ENCODE measurements at places on chromosomes 12 and 14.

DNA sequence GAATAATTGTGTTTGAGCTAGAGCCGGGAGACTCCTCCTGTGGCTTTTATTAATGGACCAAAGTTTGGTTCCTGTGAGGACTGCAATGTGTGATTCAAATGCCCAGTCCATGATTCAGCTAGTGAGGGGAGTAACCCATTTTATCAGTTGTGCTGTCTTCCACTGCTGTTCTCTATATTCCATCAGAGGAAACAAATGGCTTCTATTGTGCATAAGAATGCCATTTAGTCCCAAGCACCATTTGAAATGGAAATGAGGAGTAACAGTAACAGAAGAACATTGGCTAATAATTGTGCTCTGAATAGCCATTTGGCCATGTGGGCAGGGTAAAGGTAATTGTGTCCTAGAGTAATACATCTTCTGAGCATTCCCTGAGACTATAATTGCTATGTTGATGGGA is 642.7 kb downstream of the DIO2 start:
- no peak for DNase-seq

DNA sequence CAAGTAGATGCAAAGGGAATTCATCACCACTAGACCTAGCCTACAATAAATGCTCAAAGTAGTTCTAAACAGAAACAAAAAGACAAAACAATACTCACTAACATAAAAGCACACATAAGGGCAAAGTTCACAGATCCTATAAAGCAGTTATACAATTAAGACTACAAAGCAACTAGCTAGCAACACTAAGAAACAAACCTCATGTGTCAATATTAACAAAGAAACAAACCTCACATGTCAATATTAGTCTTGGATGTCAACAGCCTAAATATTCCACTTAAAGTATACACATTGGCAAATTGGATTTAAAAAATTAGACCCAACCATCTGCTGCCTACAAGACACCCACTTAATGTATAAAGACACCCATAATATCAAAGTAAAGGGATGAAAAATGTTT is 152.7 kb downstream of the KCNK10 start:
- DNase-seq, result no peak

GRCh38 chr14:22566845-22567244 is 22.2 kb downstream of the DAD1 start:
- DNase-seq, result no peak

GRCh38 chr14:88985654-88986053 is 161.2 kb downstream of the TTC8 start:
- no peak for DNase-seq

DNA sequence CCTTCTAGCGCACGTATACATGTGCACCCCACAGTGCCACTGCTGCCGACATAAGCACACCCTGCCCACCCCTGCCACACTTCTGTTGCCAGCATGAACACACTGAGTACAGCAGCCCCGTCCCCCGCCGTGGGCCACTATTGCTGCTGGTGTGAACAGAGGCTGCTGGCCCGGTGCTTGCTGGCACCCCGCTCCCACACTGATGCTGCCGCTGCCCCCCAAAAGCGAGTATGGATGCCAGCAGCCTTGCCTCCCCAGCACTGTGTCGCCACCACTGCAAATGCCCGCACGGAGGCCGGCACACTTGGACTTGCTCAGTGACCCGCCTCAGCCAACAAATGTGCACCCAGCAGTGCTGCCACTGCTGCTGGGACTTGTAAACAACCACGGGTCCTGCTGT is 872.4 kb upstream of the ATXN7L3B start:
- no peak for DNase-seq

- no peak for DNase-seq
Observed at GRCh38 chr12:48827026-48827425, 8.7 kb downstream of the CACNB3 start.

GRCh38 chr12:109775172-109775881 is 57.9 kb downstream of the TRPV4 start:
- DNase-seq, result no peak

DNA sequence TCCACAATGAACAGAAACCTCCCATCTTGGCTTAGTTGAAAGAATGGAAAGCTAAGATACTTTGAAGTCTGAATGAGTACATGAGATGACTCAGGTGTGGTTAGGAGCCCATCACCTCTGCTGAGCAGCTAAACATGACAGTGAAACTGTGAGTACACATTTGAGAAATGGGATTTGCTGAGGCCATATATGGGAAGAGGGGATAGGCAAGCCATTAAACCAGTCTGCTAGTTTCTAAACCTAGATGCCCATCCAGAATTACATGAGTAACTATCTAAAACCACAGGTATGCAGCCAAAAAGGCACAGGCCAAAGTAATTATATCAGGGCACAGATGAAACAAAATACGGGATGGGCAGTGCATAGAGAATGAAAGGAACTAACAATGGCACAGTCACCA is 41.2 kb downstream of the NKX2-1 start:
- no peak for DNase-seq

DNA sequence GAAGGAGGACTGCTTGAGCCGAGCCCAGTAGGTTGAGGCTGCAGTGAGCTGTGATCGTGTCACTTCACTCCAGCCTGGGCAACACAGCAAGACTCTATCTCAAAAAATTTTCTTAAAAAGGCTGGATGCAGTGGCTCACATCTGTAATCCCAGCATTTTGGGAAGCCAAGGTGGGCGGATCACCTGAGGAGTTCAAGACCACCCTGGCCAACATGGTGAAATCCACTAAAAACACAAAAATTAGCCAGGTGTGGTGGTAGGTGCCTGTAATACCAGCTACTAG is 17.1 kb upstream of the MDM2 start:
- no peak for DNase-seq

DNA sequence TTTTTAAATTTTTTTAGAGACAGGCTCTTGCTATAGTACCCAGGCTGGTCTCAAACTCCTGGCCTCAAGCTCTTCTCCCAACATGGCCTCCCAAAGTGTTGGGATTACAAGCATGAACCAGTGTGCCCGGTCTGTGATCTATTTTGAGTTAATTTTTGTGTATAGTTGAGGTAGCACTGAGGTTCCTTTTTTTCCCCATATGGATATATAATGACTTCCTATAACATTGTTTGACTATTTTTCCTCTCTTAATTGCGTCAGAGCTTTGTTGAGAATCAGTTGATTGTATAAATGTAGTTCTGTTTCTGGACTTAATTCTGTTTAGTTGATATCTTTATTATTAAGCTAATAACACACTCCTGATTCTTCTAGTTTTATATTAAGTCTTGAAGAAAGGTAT is 8.6 kb upstream of the M6PR start:
- DNase-seq, result no peak

GRCh38 chr12:47843226-47843980 is 23.7 kb upstream of the HDAC7 start:
- no peak for DNase-seq
